ENCODE measurements at places on chromosomes 5 and 9.

DNA sequence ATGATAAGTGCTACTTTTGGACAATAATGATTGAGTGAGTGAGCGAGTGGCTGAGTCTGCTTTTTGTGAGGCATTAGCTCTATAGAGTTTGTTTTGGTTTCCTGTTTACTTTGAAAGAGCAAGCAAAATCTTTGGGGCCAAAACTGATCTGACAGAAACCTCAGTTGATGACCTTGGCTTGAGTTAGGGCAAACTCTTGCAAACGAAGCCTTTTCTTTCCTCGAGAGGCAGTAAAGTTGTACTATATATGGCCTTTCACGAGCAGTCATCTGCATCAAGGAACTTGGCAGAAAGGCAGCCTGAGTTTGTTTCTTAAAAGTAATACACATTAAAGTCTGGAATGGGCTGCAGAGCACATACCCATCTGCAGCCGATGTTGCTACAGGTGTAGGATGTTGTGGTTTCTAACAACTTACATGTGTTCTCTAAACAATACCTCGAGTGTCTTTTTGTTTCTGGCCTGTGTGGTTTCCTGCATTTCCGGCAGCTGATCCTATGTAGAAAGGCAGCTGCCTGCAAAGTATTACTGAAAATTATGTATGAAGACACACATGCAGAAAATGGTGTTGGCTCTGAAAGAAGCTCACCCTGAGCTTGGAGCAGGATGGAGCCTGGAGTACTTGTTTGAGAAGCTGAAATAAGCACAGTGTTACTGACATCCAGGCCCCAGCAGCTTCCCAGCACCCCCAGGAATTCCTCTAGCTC is 60.8 kb downstream of the FOXD1 start:
- DNase-seq, result peak; percentile 89

- DNase-seq, result no peak
Measured at GRCh38 chr5:91007251-91007650, 375.9 kb downstream of the ARRDC3 start.

GRCh38 chr9:104094534-104095015 is 466 bp downstream of the SMC2 start:
- no peak for DNase-seq

GRCh38 chr9:100354121-100354800 is 1.5 kb upstream of the TEX10 start:
- DNase-seq, result no peak

DNA sequence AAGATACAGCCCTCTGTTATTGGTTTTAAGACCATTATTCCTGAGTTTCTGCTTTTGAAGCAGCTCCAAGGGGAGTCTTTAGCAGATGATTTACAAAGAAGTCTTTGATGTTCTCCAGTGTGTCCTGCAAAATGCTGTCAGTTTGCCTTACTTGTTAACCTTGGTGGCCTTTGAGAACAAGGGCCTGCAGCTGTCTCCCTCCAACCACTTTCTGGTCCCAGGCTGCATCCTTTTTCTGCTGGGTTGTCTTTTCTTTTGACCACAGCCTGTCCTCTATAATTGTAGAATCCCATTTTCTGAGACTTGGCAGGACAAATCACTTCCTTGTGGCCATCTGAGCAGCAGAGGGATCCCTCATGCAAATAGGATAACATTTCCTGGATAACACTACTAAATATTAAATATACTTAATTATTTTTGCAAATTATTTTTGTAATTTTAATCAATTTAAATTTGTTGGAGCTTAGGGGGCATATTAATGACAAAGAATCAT is 281.4 kb downstream of the DMRT2 start:
- DNase-seq, result no peak

DNA sequence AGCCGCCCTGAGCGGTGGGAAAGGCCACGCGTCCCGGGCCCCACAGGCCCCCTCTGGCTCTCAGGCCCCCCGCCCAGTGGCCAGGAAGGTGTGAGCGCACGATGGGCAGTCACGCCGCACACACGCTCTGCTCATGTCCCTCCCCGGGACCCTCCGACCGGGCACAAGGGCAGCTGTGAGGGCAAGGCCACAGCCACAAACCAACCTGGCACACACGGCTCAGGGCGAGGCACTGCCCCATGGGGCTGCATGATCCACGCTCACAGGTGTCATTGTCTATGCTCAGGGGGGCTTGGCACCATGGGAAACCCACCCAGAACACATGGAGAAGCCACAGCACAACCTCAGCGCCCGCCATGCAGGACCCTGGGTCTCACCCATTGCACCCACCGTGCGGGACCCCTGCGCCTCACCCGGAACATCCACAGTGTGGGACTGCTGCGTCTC is 51.3 kb downstream of the SLC12A7 start:
- no peak for DNase-seq

DNA sequence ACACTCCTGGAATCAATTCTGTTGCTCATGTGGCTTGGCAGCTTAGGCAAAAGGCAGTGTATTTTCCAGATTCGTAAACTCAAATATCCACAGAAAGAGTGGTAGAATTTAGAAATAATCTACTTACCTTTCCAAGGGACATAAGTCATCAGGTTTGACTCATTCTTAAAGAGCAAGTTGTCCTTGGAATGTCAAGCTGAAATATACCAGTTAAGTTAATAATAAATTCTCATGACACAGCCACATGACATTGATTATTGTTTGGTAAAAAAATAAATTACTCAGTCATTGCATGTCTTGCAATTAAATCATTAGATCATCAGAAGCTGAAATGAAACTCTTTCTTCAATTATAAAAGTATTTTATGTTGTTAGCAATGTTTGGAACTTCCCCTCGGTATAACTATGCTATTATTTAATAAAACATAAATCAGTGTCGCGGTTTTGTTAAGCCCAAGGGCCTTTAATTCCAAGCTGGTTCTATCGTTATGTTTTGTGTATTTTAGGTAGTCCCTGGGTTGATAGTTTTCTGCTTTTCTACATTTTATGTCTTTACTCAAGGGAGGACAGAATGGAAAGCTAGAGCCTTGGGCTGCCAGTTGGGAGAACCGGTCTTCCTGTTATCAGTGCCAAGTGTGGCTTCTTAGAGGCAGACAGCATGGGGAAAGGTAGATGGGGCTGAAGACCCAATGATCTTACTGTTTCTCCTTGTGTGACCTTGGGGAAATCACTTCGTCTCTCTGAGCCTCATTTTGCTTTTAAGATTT is 79.3 kb upstream of the PRLR start:
- no peak for DNase-seq

GRCh38 chr5:67319935-67320725 is 123.5 kb upstream of the CD180 start:
- DNase-seq, result no peak

DNA sequence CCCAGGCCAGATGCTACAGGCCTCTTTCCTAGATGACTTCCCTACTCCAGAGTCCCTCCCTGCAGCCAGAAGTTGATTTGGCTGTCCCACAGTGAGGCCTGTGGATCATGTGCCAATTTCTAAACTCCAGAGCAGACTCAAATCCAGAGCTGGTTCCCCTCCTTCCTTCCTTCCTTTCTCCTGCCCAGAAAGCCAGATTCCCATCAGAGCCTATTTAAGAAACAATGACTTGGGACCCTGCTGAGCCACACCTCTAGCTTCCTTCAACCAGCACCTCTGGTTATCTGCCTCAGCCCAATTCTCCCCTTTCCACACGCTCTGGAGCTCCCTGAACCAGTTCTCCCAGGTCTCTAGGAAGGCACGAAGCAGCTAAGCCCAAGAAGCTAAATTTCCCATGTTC is 7.2 kb downstream of the FAM219A start:
- DNase-seq, result no peak

GRCh38 chr5:89374144-89374784 is 491.3 kb upstream of the MEF2C start:
- DNase-seq, result no peak

GRCh38 chr5:62521319-62521718 is 57.3 kb upstream of the LRRC70 start:
- no peak for DNase-seq

GRCh38 chr5:80793354-80793753 is 138.6 kb upstream of the DHFR start:
- DNase-seq, result no peak

DNA sequence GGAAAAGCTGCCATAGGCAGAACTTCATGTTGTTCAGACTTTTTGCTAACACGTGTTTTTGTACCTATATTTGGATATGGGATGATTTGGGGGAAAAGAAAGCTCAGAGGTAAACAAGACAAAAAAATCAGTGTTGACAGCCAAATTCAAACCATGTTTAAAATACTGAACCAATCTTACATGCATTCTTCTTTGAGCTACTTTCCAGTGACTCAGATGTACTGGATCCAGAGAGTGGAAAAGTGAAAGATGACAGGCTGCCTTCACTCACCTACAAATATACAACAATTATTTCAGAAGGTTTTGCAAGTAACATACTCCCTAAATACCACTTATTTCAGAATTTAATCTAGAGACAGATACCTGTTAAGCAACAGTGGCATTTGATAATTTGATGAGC is 165.7 kb downstream of the MPDZ start:
- no peak for DNase-seq

DNA sequence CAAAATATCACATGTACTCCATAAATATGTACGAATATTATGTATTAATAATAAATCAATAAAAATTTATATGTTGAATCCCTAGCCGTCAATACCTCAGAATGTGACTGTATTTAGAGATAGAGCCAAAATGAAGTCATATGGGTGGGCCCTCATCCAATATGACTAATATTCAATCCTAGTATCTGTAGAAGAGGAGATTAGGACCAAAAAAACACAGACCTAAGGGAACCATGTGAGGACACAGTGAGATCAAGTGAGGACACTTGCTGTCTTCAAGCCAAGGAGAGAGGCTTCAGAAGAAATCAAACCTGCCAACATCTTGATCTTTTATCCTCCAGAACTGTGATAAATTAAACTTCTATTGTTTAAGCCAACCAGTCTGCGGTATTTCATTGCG is 3.7 kb upstream of the AMACR start:
- DNase-seq, result no peak

GRCh38 chr5:81829242-81829641 is 78.3 kb upstream of the SSBP2 start:
- DNase-seq, result no peak

DNA sequence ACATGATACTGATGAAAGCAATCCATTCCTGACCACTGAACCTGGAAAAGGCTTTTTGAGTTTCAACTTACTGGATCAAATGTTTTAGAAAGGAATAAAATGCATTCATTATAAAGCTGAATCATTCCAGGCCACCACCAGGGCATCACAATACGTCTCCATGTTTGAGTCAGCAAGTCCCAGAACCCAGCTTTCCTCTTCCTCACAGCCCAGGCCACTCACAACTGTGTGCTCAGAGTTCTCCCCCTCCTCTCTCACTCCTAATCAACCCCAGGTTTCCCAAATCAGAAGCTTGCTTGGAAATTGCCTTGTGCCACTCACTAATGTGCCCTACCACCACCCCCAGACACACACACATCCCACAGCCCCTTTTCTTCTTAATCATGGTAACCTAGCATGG is 91.7 kb downstream of the GNA14 start:
- DNase-seq, result no peak

- no peak for DNase-seq
Measured at GRCh38 chr5:123093601-123094236, 4.7 kb downstream of the PRDM6 start.

DNA sequence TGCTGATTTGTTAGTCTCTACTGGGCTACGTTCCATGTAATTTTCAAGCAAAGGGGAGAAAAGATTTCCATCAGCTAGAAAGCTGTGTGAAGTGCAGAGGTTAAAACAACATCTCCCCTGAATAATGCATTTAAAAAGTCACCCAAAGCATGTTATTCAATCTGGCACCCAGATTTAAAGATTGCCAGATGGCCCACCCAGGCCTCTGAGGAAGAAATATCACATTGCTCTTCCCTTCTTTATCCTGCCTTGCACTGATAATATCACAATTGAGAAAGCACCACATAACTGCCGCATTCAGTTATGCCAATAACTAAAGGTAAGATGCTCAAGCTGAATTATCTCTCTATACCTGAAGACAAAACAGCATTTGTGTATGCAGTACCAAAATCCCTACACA is 119.4 kb upstream of the PUM3 start:
- no peak for DNase-seq

DNA sequence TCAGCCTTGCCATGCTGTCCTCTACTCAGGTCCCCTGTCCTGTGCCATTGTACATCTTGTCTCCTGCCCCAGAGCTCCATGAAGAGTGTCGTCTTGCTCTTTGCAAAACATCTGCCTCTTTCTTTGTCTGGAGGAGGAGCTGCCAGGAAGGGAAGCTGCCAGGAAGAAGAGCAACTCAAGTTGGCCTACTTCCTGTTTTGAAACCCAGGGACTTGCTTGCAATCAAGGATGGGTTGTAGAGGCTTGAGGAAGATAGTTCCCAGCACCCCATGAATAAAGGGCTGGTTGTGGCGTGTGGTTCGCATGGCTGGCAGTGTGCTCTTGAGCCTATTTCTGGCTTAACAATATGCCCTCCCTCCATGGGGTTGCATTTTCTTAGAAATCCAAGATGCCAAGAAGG is 53.0 kb upstream of the CPEB4 start:
- DNase-seq, result no peak

DNA sequence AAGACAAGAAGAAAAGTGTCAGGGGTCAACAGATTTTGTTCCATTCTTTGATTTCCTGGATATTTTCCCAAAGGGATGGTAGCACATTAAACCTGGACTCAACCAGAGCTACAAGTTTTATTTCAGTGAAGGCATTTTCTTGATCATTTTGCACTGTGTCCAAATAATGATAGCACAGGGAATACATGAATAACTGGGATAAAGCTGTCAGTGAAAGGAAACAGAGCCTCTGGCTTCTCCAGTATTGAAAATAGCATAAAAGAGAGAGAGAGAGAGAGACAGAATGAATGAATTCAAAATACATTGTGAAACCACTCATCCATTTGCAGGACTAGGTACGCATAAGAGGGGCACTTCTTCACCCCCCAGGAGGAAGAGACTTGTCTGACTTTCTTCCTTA is 43.0 kb downstream of the SEMA5A start:
- no peak for DNase-seq

GRCh38 chr5:139271201-139272027 is 22.1 kb upstream of the MATR3 start:
- DNase-seq, result no peak

DNA sequence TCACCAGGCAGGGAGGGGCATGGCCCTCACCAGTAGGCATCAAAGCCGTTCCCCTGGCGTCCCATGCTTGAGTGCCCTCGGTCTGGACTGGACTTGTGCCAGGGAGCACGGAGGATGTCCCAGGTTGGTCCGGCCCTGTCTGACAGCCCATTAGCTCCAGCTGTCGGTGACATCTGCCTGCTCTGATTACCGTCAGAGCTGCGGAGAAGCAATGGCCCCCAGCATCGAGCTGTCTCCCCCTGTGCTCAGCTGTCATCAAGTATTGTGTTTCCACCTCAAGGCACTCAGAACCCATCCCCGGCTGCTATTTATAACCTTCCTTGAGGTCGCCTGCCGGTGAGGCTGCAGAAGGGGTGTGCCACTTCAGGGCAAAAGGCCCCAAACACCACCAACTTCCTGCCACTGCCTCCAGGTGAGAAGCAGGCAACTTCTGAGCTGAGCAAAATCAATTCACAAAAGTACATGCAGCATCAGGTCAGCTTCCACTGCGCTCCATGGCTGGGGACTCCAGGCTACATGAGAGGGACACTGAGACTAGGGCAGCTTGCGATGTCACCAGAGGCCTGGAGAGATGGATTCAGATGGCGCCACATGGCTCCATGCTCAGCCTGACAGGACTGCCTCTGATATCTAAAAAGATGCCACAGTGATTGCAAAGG is 142.7 kb downstream of the C5orf15 start:
- DNase-seq, result no peak

- DNase-seq, result no peak
Measured at GRCh38 chr9:106945727-106946660, 83.0 kb downstream of the ZNF462 start.

GRCh38 chr5:132265336-132266030 is 8.0 kb downstream of the PDLIM4 start:
- no peak for DNase-seq

GRCh38 chr9:26758655-26759054 is 133.9 kb downstream of the CAAP1 start:
- DNase-seq, result no peak
